ENCODE measurements at places on chromosomes 3 and 15. TPM values are rescaled to one million over a fixed set of nuclear protein-coding genes. Genes with fewer than 3 reads are reported as not detected.

The CD200R1 gene
- total RNA-seq, result 0.12 TPM

The CCDC33 gene
- total RNA-seq, result 6.8 TPM

The MAP6D1 gene
- total RNA-seq, result 7.2 TPM

The ITIH3 gene
- total RNA-seq, result not detected

The CP gene
- total RNA-seq, result 5.7 TPM

The ALPK3 gene
- 0.10 TPM for total RNA-seq

The ARHGAP31 gene
- total RNA-seq, result 0.75 TPM

The SLC22A13 gene
- not detected for total RNA-seq

The GOLGA8M gene
- 0.07 TPM for total RNA-seq

The NDN gene
- 0.05 TPM for total RNA-seq

The KLF15 gene
- 0.73 TPM for total RNA-seq

Data from A549 treated with Hydrocortisone at 1 μM for 4 hours (cell line).